Endothelial cell (in vitro differentiated cells): ENCODE measurements at places on chromosomes 12 and 14.

DNA sequence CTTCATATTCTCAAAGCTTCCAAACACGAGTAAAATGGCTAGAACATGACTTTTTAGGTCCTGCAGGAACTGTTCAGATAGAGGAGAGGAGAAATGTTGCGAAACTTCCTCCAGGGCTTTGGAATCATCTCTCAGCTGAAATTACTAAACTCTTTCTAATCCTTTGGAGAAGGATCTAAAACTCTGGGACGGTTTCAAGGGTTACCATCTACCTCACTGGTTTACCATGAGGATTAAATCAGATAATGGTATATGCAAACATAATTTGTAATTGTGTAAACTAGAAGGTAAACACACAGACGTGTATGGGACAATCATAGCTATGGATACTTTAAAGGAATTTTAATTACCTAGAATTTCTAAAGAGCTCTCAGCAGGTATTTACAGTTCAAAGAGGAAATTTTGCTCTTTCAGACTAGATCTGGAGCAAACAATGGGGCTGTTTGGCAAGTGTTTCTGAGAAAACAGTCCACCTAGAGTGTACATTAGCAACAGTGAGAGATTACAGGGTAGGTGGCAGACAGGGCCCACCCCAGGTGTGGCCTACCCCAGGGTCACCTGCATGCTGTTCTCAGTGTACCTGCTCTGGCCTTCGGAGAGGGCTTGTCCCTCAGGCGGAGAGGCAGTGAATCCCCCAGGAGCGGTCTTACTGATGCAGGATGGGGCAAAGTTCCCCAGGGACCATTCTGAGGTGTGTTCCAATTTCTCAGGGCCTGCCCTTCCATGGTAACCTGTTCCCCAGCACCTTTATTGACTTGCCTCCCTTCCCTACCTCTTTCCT lies 124.7 kb upstream of the MAX start:
- peaks cover 2% of the 10 kb centered on the region for H3K27me3 ChIP-seq
- no peak for DNase-seq
- H3K4me3 ChIP-seq, result no peak overlapping the region
- peaks cover 28% of the 10 kb centered on the region for H3K4me1 ChIP-seq

DNA sequence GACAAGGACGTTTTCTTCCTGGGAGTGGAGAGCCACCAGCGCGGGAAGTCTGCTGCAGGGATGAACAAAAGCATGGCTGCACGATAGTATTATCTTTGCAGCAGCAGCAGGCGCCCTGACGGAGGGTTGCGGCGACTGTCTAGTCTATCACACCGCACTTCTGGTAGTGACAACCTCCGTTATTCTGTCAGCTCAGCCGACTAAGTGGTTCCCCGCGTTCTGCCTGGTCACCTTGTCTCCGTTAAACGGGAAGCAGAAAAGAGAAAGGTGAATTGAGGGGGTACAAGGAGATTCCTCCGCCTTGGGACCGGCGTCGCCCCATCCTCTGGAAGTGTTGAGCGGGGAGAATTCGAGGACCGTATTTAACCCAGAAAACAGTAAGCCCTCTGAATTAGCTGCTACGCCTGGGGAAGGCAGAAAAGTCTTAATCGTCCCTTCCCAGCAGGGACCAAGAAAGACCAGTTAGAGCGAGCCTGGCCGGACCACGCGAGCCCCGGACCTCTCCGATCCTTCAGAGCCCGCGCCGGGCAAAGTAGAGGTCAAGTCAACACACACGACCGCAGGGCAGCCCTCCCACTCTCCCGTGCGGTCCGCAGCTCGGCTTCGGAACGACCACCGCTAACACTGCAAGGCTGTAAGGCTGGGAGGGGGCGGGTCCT lies 536 bp upstream of the DAAM1 start:
- peaks cover 12% of the 10 kb centered on the region for H3K36me3 ChIP-seq
- H3K4me3 ChIP-seq, result peak overlapping the region; percentile 97
- peaks cover 12% of the 10 kb centered on the region for H3K27me3 ChIP-seq
- peaks cover 29% of the 10 kb centered on the region for H3K4me1 ChIP-seq
- H3K27ac ChIP-seq, result peak overlapping the region; percentile 89
- DNase-seq, result peak; percentile 35

GRCh38 chr14:43901911-43902673 lies 605.0 kb downstream of the FSCB start:
- H3K4me1 ChIP-seq, result peaks cover 4% of the 10 kb centered on the region
- H3K4me3 ChIP-seq, result no peak overlapping the region
- DNase-seq, result no peak
- H3K36me3 ChIP-seq, result no peaks in the 10 kb centered on the region
- no peak overlapping the region for H3K27ac ChIP-seq
- H3K27me3 ChIP-seq, result no peaks in the 10 kb centered on the region

DNA sequence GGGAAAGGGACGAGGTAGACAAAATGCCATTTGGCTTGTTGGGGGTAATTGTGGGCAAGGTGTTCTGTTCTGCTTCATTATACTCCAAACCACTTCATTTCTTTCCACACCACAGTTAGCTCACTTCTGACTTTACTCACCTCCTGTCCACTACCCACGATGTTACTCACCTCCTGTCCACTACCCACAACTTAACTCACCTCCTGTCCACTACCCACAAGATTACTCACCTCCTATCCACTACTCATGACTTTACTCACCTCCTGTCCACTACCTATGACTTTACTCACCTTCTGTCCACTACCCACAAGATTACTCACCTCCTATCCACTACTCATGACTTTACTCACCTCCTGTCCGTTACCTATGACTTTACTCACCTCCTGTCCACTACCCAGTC lies 10.1 kb upstream of the TWF1 start:
- H3K4me3 ChIP-seq, result no peak overlapping the region
- DNase-seq, result no peak
- H3K27me3 ChIP-seq, result no peaks in the 10 kb centered on the region
- no peak overlapping the region for H3K27ac ChIP-seq

GRCh38 chr12:78612190-78612589 lies 252.4 kb upstream of the SYT1 start:
- H3K27ac ChIP-seq, result no peak overlapping the region
- H3K4me3 ChIP-seq, result no peak overlapping the region
- H3K4me1 ChIP-seq, result no peaks in the 10 kb centered on the region
- H3K27me3 ChIP-seq, result peaks cover 4% of the 10 kb centered on the region
- no peak for DNase-seq

DNA sequence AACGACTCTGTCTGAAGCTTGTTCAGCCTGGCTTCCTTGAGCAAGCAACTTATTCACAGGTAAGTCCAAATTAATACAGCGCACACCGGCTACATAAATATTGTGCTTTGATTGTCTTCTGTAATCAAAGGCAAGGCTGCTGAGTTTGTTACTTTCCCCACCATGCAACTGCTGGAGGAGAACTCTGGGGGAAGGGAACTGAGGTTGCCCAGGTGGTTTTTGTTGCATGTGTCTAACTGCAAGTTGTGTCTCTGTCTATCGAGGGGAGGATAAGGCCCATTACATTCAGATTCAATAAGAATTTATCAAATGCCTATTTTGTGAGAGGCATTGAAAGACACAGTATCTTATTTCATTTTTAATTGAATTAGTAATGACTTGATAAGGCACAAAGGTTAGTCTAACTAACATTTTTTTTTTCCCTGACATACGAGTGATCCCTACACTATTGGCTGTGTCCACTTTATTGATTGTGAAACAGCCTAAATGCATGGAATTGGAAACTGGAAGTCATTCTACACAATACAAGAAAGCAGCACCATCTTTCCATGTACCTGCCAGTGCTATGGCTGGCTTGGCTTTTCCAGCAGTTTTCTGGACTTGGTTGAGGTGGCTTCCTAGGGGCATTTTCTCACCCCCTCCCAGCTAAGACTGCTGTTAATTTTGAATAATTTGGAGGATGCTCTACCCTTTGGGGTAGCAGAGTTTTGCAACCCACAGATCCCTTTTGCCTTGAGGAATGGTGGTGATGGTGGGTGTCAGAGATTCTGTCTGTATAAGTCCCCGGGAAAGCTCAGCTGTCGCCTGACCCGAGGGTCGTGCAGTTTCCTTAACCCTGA lies 951 bp upstream of the CHST11 start:
- peaks cover 3% of the 10 kb centered on the region for H3K36me3 ChIP-seq
- H3K4me1 ChIP-seq, result peaks cover 9% of the 10 kb centered on the region
- peak overlapping the region; percentile 81 for H3K27ac ChIP-seq

DNA sequence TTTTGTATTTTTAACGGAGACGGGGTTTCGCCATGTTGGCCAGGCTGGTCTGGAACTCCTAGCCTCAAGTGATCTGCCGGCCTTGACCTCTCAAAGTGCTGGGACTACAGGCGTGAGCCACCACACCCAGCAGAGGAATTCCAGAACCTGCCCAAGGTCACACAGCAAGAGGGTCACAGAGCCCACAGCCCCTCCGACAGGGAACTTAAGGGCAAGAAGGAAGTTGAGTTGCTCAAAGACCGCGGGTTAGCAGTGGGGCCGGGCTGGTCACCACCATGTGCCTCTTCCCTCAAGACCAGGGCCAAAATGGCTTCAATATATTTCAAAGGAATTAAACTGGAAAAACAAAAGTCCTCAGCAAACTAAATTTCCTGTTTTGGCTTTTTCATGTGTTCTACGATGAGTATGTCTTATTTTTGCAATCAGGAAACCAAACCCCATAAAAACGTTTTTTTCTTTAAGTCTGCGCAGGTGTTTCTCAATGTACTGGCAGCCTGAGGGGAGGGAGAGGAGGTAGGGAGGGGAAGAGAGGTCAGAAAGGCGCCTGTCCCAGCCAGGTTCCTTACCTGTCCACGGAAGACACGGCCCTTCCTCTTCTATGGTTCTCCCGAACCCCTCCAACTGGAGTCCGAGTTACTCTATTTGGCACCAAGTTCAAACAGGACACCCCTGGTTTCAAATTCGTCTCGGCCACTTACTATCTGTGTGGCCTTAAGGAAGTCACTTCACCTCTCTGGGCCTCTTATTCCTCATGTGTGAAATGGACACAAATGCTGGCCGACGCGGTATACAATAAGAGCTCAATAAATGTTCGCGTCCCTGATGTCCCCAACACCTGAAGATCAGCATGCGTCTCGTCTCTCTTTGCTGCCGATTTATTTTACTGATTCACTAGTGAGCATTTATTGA lies 778 bp downstream of the SLC8B1 start:
- peak overlapping the region; percentile 97 for H3K4me3 ChIP-seq
- H3K4me1 ChIP-seq, result peaks cover 14% of the 10 kb centered on the region
- H3K27me3 ChIP-seq, result peaks cover 1% of the 10 kb centered on the region
- peak overlapping the region; percentile 45 for H3K27ac ChIP-seq
- H3K36me3 ChIP-seq, result peaks cover 17% of the 10 kb centered on the region

DNA sequence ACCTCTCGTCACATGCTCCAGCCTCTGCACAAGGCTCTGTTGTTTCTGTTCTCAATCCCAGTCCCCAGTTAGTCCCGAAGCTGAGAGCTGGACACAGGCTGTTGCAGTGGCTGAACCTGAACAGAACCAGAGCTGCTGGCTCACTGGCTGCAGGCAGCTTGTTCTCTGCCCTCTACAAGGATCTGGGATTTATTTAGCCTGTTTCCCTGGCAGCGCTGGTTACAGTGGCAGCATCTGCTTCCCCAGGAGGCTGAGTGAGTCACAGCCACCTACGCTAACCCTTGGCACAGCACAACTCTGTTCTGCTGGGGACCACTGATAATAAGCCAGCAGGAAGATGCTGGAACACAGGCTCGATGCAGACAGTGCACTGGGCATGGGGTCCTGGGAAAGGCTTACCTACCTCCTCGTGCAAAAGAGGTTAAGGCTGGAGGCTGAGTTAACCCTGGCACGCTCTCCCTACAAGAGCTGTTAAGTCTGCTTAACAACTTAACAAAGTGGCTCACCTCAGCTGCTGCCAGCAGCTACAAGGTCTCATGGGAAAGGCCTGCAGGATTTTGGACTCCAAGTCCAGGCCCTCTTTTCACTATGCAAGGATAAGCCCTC lies 299.6 kb downstream of the PCNX1 start:
- peaks cover 28% of the 10 kb centered on the region for H3K4me1 ChIP-seq
- H3K27me3 ChIP-seq, result no peaks in the 10 kb centered on the region
- H3K4me3 ChIP-seq, result no peak overlapping the region

- H3K4me1 ChIP-seq, result peaks cover 2% of the 10 kb centered on the region
- no peak for DNase-seq
- no peak overlapping the region for H3K27ac ChIP-seq
These were observed 16.6 kb downstream of the MAP3K12 start for GRCh38 chr12:53482626-53483168.

- no peak overlapping the region for H3K4me3 ChIP-seq
- no peak overlapping the region for H3K27ac ChIP-seq
- DNase-seq, result no peak
These were observed 16.3 kb upstream of the RFLNA start for GRCh38 chr12:124278389-124279101.

GRCh38 chr12:106170285-106170684 lies 31.5 kb upstream of the NUAK1 start:
- H3K36me3 ChIP-seq, result no peaks in the 10 kb centered on the region
- H3K4me3 ChIP-seq, result no peak overlapping the region
- H3K27ac ChIP-seq, result no peak overlapping the region
- no peaks in the 10 kb centered on the region for H3K4me1 ChIP-seq

DNA sequence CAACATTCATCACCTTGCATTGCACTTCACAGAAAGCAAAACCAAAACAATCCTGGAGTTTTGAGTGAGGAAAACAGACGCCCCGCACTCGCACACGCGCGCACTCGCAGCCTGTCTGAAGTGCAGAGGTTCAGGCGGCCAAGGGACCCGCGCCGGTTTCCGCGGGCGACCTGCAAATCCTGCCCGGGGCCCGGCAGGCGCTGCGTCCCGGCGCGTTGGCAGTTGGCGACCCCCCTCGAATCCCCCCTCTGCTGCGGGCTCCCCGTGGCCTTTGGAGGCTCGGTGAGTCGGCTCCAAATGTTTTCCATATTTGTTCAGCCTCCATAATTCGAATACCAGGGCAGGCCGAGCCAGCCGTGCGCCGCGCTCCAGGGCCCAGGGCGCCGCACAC lies at the start of gene SSPN:
Gene SSPN (plus strand): TSS at position 324 of the 391 bp plus-strand sequence. CDS start 100 bp downstream, outside the sequence.
- peaks cover 2% of the 10 kb centered on the region for H3K4me1 ChIP-seq
- H3K4me3 ChIP-seq, result peak within 1 kb of the TSS; percentile 92
- H3K27ac ChIP-seq, result no peak within 1 kb of the TSS

DNA sequence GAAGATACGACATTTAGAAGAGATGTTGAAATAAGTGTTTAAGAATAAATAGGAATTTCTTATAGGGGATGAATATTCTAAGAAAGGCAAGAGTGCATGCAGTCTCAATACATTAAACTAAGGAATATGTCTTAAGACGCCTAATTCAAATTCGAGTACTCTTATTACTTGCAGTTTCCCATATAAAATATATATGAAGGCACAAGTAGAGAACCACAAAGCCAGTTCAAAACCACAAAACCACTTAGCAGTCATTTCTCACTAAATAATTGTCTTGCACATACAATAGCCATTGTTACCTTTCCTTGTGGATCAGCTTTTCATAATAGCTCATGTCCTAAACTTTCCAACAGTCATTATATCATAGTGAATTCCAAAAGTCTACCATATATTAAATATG lies 91.0 kb upstream of the MON2 start:
- no peak for DNase-seq
- H3K4me3 ChIP-seq, result no peak overlapping the region
- peaks cover 4% of the 10 kb centered on the region for H3K4me1 ChIP-seq
